ENCODE measurements at places on chromosomes 3 and 15.

DNA sequence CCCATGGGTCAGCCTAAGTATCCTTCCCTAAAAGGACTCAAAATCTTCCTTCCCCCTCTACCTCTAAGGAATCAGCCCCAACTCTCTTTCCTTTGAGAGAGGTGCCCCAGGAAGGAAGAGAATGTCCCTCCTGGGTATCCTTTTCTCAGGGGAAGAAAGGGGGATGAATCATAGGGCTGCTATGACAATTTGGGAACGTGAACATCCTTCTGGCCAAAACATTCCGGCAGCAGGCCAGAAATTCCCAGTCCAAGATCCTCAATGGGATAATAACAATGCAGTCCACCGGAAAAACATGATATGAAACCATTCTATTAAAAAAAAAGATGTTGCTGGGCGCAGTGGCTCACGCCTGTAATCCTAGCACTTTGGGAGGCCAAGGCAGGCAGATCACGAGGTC lies 50.8 kb upstream of the CACNA2D3 start:
- no peak for DNase-seq

GRCh38 chr3:4824926-4825325 lies 154.3 kb upstream of the BHLHE40 start:
- no peak for DNase-seq

GRCh38 chr3:64799606-64800005 lies 111.8 kb upstream of the ADAMTS9 start:
- no peak for DNase-seq

DNA sequence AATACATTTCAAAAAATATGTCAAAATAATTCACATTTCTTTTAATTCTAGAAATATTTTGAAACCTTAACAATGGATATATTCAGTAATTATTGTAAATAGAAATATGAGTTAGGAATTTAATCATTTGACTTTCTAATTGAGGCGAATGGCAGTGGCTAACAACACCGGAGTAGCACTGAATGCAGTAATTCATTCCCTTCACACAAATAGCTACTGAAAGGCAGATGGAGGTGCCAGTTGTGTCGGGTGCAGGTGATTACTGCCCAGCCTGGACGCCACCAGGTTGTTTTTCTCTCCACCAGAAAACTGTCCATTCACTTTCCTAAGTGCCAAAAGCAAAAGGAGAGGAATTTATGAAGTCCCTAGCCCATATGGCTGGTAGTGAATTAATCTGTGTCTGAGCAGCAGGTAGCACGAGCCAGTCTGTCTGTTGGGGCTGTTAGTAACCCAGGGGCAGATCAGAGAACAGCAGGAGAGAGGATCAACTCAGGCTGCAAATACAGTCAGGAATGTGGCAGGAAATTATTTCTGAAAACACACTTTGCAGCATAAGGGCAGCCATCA lies 79.3 kb upstream of the GMNC start:
- DNase-seq: no peak

DNA sequence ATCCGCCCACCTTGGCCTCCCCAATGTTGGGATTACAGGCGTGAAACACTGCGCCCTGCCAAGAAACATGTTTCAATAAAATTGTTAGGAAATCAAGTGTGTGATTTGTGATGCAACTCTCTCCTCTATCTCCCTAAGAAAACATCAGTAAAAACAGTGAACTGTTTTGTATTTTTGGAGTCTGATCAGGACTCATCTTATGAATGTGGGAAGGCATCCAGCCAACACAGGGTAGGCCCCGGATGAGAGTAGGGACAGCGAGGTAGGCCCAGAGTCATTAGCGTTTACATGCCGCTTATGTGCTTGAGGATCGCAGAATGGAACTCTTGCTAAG lies 884 bp upstream of the GLYCTK start:
- DNase-seq: no peak

GRCh38 chr3:42134867-42135464 lies 43.8 kb downstream of the TRAK1 start:
- no peak for DNase-seq

DNA sequence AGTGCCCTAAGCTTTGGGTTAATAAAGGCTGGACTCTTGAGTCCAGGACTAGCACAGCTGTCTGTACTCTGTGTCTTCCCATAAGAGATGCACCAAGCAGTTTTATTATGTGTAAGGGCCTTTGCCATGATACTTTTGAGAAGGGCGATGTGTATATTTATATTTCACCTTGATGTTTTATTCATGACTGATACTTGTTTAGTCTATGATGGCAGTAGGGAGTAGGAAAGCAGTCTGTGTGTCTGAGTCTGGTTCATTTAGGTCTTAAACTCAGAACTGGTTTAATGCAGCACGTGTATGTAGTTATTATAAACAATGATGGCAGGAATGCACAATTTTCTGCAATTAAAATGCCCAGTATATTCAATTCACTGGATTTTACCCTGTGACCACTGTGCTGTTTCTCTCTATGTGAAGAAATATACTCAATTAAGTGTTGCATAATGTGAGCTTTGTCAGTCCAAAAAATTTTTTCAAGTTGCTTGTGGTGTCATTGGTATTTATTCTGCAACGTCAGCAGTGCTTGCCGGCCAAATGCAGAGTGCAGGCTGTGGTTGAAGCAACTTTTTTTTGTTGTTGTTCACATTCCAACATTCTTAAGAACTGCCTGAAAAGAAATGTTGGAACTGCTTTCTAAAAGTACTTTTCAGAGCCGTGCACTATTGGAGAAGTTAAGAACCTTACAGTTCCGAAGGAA lies 423.7 kb upstream of the SEMA6D start:
- no peak for DNase-seq

All from stimulated activated CD8-positive, alpha-beta memory T cell treated with anti-CD3 and anti-CD28 coated beads, Interleukin-2, amount 100 ng/mL, for 1 hour (primary cell).